ENCODE measurements at places on chromosomes 3 and 15.

DNA sequence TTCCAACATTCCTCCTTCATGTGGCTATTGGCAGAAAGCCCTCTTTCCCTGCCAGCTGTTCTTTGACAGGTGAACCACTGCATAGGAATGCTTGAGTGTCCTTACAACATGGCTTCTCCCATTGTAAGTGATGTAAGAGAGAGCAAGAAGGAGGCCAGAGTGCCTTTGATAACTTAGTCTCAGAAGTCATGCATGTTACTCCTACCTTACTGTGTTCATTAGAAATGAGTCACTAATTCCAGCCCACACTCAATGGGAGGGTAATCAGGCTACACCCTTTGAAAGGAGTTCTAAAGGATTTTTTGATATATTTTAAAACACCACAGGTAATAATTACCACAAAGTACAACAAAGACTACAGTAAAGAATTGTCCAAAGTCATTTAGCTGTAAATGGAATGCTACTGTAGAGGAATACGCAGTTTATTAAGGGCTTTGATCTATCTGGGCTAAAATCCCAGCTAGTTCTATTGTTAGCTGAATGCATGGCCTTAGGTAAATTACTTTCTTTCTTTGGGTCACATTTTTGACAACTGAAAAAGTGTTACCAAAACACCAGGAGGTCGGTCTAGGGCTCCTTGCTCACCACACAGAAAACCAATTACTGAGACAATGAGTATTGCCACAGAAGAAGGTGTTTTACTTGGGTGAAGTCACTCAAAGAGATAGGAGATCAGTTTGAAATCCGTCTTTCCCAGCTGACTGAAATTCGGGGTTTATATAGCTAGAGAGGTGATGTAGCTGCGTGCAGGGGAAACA, 154.9 kb downstream of the GRM7 start:
- DNase-seq = no peak

DNA sequence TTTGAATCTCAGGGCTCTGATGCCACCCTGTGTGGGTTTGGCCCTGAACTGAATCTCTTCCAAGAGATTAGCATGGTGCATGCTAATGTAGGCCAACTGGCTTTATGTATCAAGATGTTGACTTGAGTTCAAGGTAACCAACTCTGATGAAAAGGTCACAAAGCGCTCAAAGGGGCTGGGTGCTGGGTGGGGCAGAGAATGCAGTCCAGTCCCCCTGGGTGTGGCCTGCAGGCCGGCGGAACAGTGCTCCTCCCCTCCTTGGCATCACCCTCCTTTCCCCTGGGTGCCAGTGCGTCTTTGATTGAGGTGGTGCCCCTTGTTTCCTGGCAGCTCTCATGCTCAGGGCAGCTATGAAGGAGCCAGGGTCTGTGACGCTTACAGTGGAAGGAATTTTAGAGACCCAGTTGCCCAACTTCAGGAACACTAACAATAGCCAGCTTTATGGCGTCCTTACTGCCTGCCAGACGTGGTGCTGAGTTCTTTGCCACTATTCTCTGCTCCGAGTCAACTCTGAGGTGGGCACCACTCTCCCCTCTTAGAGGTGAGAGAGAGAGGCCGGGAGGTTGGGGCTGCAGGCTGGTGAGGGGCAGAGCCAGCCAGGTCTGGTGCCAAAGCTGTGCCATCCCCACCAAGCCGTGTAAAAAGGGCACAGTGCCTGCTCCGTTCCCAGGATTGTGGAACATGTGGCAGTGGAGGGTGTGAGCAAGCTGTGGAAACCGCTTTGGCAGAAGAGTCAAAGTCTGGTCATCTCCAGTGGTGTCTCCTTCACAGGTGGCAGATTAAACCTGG, 9.8 kb downstream of the SYNM start:
- no peak for DNase-seq

DNA sequence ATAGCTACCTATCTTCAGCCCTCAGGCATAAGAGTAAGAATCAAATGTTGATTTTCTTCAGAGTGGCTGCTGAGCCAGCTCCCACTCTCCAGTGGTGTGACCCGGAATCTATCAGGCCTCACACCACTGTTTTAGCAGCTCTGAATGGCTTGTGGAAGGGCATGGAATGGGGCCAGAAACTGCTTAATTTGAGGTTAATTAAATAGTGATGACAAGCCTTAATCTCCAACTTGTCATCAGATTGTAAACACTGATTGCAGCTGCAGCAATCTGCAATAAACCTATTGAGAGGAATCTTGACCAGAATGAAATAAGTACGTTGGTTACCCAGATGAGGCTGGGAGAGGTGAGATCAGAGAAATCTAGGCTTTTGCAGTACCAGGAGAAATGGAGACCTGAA, 317.4 kb downstream of the FHIT start:
- no peak for DNase-seq

DNA sequence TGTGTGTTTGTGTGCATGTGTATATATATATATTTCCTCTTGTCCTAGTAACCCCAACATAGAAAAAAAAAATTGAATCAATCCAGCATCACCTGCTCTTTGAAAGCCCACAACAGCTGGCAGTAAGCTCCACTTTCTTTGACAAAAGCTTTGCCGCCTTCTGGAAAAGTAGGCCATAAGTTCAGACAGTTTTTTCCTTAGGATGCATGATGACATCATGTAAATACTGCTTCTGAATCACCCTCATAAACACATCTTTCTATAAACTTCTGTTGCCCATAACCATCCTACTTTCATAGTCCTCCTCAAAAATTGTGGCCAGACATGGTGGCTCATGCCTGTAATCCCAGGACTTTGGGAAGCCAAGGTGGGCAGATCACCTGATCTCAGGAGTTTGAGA, 67.4 kb downstream of the CSNK1G1 start:
- no peak for DNase-seq

- no peak for DNase-seq
Measured at GRCh38 chr3:27326202-27326601, 43.0 kb downstream of the NEK10 start.

DNA sequence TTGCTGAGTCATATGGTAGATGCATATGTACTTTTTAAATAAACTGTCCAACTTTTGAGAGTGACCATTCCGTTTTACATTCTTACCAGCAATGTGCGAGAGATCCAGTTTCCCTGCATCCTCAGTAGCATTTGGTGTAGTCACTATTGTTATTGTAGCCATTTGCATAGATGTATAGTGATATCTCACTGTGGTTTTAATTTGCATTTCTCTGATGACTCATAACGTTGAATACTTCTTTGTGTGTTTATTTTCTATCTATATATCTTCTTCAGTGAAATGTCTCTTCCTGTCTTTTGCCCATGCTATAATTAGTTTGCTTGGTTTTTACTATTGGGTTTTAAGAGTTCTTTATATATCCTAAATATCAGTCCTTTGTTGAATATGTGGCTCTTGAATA, 255.7 kb upstream of the GRM7 start:
- DNase-seq = no peak

- DNase-seq = no peak
Measured at GRCh38 chr15:83613714-83614113, 40.2 kb upstream of the ADAMTSL3 start.

DNA sequence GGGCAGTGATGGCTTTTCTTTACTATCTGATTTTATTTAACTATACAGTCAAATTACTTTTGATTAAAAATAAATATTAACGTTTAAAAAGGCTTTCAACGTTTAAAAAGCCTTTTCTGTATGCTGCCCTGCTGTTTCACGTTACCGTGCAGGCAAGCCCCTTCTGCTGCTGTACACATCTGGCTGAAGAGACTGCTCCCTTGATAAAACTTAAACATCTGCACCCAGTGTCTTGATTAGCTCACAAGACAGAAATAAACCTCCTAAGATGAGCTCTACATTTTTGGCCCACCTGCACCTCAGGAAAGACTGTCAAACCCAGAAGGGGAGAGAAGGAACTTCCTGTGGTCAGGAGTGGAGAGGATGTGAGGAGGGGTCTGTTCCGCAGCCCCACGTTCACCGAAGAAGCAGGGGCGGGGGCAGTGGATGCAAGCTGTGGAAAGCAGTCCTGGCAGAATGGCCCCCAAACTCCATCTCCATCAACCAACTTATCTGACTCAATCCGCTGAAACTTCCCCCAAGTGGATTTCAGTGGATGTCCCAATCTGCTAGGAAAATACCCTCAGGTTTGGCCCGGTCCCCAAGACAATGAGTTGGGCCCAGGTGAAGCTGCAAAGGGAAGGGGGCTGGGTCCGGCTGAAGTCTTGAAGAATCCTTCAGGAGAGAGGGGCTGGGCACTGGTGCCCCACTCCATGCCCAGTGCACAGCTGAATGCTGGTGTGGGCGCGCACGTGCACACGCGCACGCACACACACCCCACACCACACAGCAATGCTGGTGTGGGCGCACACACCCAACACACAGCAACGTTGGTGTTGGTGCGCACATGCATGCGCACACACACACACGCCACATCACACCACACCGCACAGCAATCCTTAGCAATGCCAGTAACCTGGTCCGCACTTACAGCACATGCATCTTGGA, 88.6 kb downstream of the LRIG1 start:
- no peak for DNase-seq

DNA sequence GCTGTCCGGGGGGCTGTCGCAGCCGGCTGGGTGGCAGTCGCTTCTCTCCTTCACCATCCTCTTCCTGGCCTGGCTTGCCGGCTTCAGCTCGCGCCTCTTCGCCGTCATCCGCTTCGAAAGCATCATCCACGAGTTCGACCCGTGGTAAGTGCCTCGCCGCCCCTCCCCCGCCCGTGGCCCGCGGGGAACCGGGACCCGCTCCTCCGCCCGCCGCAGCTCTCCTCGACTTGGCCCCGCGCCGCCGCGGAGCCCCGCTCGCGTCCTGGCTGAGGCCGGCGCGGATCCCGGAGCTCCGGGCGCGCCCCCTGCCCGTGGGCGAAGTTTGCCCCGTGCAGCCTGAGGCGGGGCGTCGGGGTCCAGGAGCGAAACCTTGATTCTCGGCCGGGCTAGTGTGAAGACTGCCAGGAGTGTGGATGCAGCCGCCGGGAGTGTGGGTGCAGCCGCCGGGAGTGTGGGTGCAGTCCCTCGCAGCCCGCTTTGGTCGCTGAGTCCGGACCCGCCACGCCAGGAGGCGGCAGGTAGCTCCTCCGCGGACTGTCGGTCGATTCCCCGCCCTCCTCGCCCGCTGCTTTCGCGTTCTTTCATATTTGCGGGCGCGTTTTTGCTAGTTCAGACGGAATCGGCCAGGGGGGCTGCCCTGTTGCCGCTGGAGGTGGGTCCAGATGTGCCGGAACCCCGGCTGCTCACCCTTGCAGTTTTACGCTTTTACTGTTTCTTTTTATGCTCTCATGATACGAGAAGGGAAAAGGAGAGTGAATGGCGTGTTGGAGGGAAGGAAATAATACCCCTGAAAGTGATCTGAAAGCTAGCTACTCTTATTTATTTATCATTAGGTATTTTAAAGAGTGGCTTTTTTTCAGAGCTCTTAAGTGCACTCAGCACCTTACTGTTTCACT, 692 bp downstream of the STT3B start:
- DNase-seq = peak; percentile 84

DNA sequence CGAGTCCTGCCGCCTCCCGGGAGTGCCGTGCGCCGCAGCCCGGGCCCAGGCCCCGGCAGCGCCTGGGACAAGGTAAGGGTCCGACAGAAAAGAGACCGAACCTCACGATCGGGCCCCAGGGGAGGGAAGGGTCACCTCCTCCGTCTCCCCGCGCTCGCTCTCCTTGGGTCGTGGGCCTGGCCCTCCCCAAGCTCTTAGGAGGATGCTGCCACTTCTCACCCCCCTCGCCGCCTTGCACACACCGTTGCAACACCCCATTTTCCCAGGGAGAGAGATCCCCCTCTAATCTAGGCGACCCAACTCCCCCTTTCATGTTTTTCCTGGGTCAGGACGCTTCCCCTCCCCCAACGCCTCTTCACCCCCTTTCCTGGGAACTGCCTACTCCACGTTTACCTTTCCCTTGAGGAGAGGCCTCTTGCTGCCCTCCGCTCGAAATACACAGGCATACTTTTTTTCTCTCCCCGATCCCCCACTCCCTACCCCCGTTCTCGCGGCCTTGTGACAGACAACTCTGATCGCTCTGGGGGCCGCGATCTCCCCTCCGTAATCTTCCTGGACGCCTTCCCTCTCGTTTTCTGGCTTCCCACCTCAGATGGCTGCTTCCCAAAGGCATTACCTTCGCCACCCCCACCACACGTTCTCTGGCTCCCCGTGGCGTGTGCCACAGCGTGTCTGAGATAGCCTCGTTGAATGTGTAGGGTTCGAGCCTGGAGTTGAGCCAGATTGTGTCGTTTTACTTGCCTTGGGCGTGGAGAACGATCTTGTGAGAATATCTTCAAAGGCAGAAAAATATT, 688 bp downstream of the SETD5 start:
- peak; percentile 65 for DNase-seq

DNA sequence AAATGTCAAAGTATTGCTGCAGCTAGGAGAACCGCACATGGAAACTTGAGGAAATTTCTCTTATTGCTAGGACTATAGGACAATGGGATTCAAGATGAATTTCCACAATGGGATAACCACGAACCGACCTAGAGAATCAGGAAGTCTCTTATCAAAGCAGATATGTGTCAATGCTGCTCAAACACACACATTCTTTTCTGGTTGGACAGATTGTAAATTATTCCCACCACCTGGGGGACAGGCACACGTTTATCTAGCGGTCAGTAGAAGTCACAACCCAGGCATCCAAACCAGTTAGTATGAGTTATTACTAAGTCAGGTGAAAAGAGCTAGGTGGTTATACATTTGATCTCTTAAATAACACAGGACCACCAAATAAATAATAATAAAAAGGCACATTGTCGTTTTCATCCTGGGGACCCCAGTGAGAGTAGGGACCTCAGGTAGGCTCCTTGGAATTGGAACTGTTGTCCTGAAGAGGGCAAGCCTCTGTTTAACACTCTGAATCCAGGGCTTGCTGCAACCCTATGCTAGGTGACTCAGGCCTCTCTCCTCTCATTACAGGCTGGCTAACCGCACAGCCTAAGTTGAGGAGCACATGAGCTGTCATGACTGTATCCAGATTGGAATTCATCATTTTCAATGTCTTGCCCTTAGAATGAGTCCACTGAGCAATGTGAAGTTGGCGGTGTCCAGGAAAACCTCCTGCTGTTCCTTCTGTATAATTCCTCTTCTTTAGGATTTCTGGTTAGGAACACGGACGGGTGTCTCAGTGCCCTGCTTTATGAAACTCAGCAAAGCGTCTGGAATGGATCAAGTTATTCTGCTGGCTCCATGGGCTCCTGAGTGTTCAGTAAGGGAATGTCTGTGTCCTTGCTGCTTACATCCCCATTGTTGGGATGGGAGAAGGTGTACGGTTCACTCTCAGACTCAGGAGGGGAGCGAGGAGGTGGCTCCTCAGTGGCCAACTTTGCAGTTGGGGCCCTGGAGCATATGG, 59.0 kb downstream of the CLEC3B start:
- no peak for DNase-seq

DNA sequence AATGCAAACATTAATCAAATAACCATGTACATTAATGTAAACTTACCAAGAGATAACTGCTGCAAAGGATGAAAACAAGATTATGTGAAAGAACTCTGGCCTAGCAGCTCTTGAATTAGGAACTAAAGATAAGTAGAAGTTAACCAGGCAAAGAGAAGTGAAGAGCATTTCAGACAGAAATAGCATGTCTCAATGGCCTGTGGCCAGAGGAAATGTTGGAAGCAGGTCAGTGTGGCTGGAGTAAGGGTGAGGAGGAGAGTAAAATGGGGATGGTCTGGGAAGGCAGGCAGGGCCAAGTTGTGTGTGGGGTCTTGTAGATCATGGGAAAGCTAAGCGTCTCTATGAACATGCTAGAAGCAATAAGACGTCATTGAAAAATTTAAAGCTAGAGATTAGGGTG, 192.4 kb downstream of the CADPS start:
- no peak for DNase-seq

GRCh38 chr3:64141476-64141875, 83.8 kb downstream of the PRICKLE2 start:
- no peak for DNase-seq
